Activated naive CD8-positive, alpha-beta T cell treated with anti-CD3 and anti-CD28 coated beads, Interleukin-2, amount 10 ng/mL, durations not matched to agents 7 days and 5 days (primary cell): ENCODE measurements at places on chromosomes 4 and X. TPM values are rescaled to one million over a fixed set of nuclear protein-coding genes. Genes with fewer than 3 reads are reported as not detected.

ZFP92 gene
- 1.2 TPM for total RNA-seq

CCDC160 gene
- total RNA-seq: not detected

MAGEC2 gene
- not detected for total RNA-seq

ODAPH gene
- not detected for total RNA-seq

CT45A10 gene
- not detected for total RNA-seq

ENPEP gene
- 0.58 TPM for total RNA-seq

TGIF2LX gene
- not detected for total RNA-seq

RAB40A gene
- total RNA-seq: 0.22 TPM

RUFY3 gene
- total RNA-seq: 38.0 TPM

GRCh38 chrX:13087322-13088155 is 43.1 kb upstream of the FAM9C start:
- DNase-seq: no peak

DNA sequence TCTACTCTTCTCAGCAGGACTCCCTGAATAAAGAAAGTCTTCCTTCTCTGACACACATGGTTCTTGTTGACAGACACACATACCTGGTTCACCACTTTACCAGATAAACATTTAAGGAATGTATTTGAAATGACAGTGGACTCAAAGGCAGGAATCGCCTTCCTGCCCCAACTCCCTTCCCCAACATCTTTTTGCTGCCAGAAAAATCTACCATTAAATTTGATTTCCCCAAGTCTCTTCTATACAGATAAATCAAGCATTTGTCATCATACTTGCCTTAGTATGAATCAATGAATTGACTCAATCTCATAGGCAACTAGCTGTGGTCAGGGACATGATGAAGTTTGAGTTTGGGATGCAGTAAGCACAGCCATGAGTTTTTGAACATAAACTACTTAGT is 23.3 kb upstream of the ANXA5 start:
- no peak for DNase-seq

DNA sequence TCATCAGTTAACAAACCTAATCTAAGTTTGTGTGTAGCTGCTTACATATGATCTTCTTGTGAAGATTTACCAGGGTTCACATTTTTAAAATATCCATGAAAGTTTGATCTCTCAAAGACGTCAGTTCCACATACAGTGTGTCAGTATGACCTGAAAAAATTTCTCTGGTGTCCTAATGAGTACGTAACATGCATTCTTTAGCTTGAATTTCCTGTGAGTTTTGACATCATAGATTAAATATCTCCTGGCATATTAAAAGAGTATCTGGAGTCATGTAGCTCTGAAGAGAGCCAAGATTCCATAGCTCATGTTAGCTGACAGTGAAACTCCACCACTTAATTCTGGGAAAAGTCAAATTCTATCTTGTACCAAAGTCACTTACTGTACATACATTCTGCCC is 43.9 kb upstream of the PDLIM5 start:
- no peak for DNase-seq

DNA sequence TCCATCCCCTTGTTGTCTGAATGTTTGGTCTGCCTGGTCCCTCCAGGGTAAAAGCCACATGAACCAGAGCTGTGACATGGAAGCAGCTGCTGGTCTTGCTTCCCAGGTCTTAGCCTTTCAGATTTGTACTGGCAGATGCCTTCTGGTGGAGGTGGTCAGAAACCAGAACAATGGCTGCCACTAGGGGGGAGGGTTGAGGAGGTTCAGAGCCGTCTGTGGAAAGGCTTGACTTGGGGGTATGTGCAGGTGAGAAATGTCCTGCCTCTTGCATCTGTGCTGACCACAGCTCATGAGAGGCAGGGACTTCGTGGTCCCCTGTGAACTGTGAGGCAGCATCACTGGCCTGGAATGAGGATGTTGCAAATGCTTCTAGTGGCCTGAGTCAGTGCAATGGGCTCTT is 144.2 kb upstream of the WDR1 start:
- DNase-seq: no peak

DNA sequence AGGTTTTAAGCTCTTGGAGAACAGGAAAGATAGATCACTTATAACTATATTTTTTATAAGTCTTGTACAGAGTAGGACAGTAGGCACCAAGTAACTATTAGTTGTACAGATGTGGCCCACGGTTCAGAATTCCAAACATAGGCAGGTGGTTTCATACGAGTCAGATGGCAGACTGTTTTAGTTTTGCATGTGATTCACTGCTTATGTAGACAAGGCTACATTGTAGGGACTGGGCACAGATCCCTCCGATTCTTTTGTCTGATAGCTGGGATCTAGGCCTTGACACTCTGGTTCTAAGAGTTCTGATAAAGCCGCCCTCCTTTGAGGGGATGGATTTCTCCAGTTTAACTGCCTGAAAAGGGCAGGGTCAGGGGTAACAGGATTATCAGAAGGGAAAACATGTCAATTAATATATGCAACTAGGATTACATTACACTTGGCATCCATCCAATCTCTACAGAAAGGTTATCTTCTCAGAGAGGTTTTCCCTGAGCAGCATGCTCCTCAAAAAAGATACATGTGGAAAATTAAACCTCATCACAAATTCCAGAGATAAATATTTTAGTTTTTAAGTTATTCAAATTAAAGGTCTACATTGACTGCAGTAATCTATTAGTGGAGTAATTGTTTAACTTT is 87.8 kb downstream of the SPRY1 start:
- DNase-seq: no peak

GRCh38 chr4:14864365-14865030 is 137.8 kb upstream of the CPEB2 start:
- no peak for DNase-seq

- DNase-seq: no peak
Observed at GRCh38 chr4:124278477-124278876, 434.1 kb downstream of the ANKRD50 start.

- DNase-seq: no peak
Observed at GRCh38 chr4:53908661-53909078, 155.7 kb downstream of the CHIC2 start.

DNA sequence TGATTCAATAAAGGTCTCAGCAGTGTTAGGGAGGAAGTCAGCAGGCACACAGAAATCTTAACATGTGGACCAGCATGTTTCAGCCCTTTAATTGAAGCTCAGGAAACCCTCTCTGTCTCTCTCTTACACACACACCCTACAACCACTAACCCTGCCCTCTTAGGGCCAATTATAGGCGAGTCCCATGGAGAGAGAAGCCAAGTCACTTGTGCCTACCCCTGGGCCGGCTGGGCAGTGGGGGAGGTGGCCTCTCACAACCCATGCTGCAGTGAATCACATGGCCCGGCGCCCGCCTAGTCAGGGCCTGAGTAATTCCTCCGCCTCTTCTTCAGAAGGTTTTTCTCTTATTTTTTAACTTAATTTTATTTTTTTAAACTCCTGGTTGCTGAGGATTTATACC is 3.7 kb downstream of the FGD1 start:
- DNase-seq: no peak

DNA sequence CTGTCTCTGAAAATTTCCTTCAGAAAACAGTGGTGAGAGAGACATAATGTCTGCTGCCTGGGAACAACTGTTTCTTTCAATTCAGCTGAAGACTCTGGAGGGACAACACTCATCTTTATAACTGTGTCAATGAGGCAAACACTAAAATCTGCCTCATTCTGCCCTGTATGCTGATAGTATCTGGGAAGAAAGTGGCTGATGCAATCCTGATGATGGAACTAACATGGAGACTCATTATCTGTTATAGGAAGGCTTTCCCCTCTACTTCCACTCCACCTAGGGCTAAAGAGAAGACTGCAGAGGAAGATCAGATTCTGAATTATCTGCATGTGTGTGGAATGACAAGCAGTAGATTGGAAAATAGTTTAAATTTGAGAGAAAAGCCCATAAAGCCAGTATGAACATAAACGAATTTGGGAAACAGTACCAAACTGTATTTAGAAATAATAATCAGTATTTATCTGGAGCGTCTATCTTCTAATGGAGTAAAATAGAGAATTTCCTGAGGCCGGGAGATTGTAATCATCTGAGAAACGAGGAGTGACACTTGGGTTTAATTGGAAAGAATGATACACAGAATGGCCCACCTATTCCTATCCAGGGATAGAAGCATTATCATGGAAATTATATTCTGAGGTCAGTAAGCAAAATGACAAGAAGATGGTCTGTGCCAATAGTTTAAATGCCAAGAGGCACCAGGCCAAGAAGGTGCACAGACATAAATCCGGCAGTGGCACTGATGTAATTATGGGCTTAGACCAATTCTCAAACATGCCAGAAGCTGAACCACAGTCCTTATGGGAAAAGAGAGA is 85.4 kb downstream of the SHISA3 start:
- no peak for DNase-seq

GRCh38 chr4:16344853-16345252 is 118.6 kb upstream of the TAPT1 start:
- no peak for DNase-seq

- DNase-seq: no peak
Observed at GRCh38 chrX:20454117-20454516, 187.4 kb upstream of the RPS6KA3 start.

DNA sequence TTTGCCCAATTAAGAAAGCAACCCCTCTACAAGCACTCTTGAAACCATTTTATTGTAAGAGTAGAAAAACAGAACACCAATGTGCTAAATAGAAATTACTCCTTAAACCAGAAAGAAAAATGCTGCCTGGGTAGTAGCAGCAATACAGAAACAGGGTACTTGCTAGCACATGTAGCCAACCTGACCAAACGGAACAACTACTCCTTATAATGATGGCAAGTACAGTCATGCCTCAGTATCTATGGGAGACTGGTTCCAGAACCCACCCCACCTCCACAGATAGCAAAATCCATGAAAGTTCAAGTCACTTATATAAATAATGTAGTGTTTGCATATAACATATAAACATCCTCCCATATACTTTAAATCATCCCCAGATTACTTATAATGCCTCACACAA is 168.8 kb downstream of the ATRX start:
- no peak for DNase-seq

DNA sequence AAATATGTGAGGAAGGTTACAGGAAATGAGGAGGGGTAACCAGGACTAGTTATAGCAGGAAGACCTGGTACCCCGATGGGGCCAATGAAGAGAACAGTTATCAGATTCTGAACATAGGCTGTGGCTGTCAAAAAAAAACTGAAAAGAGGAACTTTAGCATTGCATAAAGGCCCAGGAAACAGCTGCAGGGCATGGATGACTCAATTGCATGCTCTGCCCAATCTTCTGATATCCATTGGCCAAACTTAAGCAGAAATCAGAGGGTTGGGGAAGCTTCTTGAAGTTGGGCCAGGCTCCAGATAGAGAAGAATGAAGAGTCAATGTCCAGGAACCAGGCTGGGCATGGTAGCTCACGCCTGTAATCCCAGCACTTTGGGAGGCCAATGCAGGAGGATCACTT is 1222.4 kb upstream of the PRKX start:
- no peak for DNase-seq

GRCh38 chrX:7088968-7089615 is 58.4 kb upstream of the STS start:
- no peak for DNase-seq

DNA sequence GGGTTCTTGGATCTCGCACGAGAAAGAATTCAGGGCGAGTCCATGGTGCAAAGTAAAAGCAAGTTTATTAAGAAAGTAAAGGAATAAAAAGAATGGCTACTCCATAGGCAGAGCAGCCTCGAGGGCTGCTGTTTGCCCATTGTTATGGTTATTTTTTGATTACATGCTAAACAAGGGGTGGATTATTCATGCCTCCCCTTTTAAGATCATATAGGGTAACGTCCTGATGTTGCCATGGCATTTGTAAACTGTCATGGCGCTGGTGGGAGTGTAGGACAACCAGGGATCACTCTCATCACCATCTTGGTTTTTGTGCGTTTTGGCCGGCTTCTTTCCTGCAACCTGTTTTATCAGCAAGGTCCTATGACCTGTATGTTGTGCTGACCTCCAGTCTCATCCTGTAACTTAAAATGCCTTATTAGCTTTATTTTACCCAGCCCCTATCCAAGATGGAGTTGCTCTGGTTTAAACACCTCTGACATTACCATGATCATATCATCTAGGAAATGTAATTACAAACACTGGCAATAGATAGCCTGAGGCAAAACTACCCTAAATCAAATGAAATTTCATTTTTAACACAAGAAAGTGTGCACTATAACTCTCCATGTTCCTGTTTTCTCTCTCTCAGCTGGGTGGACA is 94.3 kb upstream of the ATXN3L start:
- DNase-seq: no peak

- DNase-seq: no peak
Observed at GRCh38 chr4:173934201-173934600, 349.3 kb downstream of the FBXO8 start.

DNA sequence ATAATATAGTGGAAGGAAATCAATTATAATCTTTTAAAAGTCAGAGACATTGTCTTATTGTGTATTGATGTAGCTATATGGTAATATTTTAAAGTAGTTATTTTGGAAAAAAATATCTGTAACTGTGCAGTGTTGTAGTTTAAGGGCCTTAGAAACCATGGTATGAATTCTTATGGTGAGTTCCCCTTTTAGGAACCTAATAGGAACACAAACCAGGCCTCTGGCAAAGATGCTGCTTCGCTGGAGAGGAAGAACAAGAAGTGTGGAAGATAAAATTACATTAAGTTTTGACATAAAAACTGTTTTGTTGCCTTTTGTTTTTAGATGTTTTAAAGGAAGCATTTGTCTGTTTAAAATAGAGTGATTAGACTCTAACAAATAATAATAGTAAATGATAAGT is 10.9 kb upstream of the TMPRSS11D start:
- no peak for DNase-seq

DNA sequence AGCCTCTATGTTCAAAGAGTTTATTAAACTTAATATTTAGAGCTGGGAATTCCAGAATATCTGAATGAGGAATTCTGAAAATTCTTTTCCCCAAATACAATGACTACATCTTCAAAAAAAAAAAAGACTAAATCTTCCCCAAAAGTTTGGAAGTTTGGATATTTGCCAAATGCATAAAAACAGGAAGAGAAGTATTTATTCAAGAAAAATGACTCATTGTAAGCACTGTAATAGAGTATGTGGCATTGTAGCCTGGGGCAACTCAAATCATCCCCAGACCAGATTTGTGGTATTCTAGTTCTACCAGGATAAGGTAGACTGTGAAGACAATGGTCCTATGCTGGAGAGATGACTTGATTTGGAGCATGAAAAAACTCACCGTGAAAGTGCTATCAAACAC is 78.5 kb upstream of the PDHA2 start:
- DNase-seq: no peak

DNA sequence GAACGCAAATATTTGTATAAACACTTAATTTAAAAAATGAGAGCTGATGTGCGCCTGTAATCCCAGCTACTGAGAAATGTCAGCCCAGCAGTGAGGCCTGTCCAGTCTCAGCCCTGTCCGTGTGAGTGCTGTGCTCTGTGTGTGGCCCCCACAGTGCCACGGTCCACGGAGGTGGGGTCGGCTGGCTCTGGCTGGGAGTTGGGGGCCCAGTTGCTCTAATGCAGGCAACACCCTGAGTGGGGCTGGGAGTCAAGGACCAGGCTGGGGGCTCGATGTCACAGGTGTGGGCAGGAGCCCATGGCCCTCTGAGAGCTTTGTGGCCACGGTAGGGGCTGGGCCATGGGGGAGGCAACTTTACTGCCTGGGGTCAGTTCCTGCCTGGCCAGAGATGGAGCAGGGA is 12.8 kb downstream of the PCGF3 start:
- DNase-seq: no peak
